ENCODE measurements at places on chromosomes 1 and 21. TPM values are rescaled to one million over a fixed set of nuclear protein-coding genes. Genes with fewer than 3 reads are reported as not detected.

- H3K27ac ChIP-seq, result no peak overlapping the region
- no peaks in the 10 kb centered on the region for H3K36me3 ChIP-seq
- peaks cover 13% of the 10 kb centered on the region for H3K4me1 ChIP-seq
- H3K27me3 ChIP-seq, result no peaks in the 10 kb centered on the region
- DNase-seq, result no peak
- peak overlapping the region; percentile 93 for H3K4me3 ChIP-seq
These were observed 1.3 kb downstream of the RNF2 start for GRCh38 chr1:185046668-185047067.

DNA sequence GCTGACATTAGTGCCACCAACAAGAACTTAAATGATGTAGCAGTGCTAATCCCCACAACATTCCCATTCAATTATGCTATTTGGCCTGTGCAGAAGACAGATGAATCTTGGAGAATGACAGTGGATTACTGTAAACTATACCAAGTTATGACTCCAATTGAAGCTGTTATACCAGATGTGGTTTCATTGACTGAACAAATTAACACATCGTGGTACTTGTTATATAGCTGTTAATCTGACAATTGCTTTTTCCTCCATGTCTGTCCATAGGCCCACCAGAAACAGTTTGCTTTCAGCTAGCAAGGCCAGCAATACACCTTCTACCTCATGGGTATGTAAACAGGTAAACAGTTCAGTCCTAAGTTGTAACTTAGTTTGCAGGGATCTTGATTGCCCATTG is 101.1 kb downstream of the S1PR1 start:
- DNase-seq, result no peak
- no peaks in the 10 kb centered on the region for H3K4me1 ChIP-seq
- H3K36me3 ChIP-seq, result no peaks in the 10 kb centered on the region
- no peaks in the 10 kb centered on the region for H3K27me3 ChIP-seq
- no peak overlapping the region for H3K4me3 ChIP-seq

GRCh38 chr1:208280681-208281450 is 36.7 kb upstream of the PLXNA2 start:
- no peak overlapping the region for H3K4me3 ChIP-seq
- no peaks in the 10 kb centered on the region for H3K27me3 ChIP-seq
- H3K4me1 ChIP-seq, result no peaks in the 10 kb centered on the region
- DNase-seq, result no peak
- no peak overlapping the region for H3K27ac ChIP-seq
- H3K36me3 ChIP-seq, result no peaks in the 10 kb centered on the region

GRCh38 chr1:29574871-29575270 is 338.5 kb downstream of the PTPRU start:
- DNase-seq, result no peak
- no peaks in the 10 kb centered on the region for H3K4me1 ChIP-seq
- H3K27ac ChIP-seq, result no peak overlapping the region
- H3K27me3 ChIP-seq, result no peaks in the 10 kb centered on the region
- no peaks in the 10 kb centered on the region for H3K36me3 ChIP-seq

- H3K36me3 ChIP-seq, result no peaks in the 10 kb centered on the region
- DNase-seq, result no peak
- H3K27me3 ChIP-seq, result no peaks in the 10 kb centered on the region
- H3K27ac ChIP-seq, result no peak overlapping the region
These were observed 525.3 kb upstream of the DAB1 start for GRCh38 chr1:57949168-57949567.

GRCh38 chr1:19220991-19221390 is 10.9 kb upstream of the UBR4 start:
- no peak for DNase-seq
- H3K4me1 ChIP-seq, result peaks cover 3% of the 10 kb centered on the region
- H3K27me3 ChIP-seq, result no peaks in the 10 kb centered on the region
- H3K4me3 ChIP-seq, result no peak overlapping the region
- H3K27ac ChIP-seq, result no peak overlapping the region

DNA sequence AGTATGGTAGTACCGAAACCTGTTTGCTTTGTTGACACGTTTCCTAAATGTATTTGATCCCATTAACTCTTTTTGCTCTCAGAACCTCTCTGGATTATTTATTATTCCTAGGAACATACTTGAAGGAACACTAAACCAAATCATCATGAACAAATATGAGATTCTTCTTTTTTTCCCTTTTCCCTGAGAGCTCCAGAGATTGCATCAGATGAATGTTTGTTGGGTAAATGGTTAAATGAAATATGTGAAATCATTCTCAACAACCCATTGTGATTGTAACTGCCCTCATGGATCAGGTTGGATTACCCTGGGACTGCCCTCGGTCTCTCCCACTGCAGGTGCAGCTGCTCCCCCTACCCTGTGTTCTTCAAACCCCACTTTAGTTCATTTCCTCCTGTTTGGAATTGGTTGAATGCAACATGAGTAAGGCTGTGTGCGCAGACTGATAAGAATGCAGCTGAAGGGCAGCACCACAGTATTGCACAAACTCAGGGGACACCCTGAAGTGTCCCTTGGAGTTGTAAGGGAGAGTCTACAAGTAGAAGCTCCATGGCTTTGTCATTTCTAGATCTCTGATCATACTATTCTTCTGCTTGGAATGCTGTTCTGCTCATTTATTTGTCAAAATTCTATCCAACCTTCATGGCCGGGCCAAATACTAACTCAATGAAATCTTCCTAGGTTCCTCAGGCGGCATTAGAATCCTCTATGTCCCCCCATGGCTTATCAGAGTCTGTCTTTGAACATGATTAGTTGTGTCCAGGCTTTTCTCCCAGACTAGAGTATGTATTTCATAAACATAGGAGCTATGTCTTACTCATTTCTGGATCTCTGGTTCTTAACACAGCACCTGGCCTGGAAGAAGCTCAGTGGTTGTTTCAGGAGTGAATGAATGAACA is 47.1 kb upstream of the NEK2 start:
- H3K36me3 ChIP-seq, result no peaks in the 10 kb centered on the region
- no peaks in the 10 kb centered on the region for H3K4me1 ChIP-seq
- no peak overlapping the region for H3K4me3 ChIP-seq

DNA sequence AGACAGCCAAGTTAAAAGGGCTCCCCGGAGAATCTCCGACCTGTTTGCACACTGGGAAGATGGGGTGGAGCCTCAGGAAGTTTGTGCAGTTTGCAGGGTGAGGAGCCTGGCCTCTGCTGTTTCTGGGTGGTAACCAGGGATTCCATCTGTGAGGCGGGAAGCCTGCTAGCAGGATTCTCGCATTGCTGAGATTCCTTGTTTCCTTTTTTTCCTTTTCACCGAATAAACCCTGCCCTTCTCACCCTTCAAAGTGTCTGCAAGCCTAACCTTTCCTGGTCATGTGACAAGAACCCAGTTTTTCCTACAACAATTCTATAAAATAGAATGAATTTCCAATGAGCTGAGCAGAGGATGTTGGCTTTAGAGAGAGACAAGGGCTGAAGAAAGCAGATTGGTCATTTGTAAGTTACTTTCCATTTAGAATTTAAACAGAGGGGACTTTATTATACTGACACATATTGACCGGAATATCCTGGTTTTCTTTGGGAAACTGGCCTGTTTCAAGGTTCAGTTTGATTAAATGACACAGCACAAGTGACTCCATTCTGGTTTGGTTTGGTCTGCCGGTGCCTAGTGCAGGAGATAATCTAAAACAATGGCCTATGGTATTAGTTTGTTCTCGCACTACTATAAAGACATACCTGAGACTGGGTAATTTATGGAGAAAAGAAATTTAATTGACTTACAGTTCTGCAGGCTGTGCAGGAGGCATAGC is 48.7 kb upstream of the DNAH14 start:
- H3K4me3 ChIP-seq, result no peak overlapping the region
- H3K4me1 ChIP-seq, result no peaks in the 10 kb centered on the region
- DNase-seq, result no peak
- H3K36me3 ChIP-seq, result no peaks in the 10 kb centered on the region

DNA sequence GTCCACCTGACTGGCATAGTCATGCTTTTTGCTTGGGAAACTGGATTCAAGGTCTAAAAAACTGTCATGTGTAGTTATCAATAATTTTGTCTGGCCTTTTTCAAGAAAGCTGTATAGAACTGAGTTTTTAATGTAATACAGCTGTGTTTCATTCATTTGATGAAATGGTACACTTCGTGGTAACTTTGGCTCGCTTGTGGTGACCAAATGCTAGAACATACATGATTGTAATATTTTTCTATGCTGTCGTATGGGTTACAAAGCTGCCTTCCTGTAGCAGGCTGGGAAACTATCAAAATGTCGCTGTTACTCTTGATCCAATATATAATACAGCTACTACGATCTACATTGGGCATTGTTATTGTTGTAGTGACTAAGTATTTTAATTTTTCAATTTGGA is 2.1 kb downstream of the LRRC42 start:
- H3K4me1 ChIP-seq, result peaks cover 24% of the 10 kb centered on the region
- no peak overlapping the region for H3K27ac ChIP-seq
- H3K36me3 ChIP-seq, result peaks cover 15% of the 10 kb centered on the region
- no peak for DNase-seq
- no peaks in the 10 kb centered on the region for H3K27me3 ChIP-seq
- H3K4me3 ChIP-seq, result no peak overlapping the region

- H3K27me3 ChIP-seq, result no peaks in the 10 kb centered on the region
- no peaks in the 10 kb centered on the region for H3K36me3 ChIP-seq
- no peak for DNase-seq
- no peaks in the 10 kb centered on the region for H3K4me1 ChIP-seq
- H3K27ac ChIP-seq, result no peak overlapping the region
- H3K4me3 ChIP-seq, result no peak overlapping the region
These were observed 144.0 kb downstream of the LEPR start for GRCh38 chr1:65564493-65564892.

DNA sequence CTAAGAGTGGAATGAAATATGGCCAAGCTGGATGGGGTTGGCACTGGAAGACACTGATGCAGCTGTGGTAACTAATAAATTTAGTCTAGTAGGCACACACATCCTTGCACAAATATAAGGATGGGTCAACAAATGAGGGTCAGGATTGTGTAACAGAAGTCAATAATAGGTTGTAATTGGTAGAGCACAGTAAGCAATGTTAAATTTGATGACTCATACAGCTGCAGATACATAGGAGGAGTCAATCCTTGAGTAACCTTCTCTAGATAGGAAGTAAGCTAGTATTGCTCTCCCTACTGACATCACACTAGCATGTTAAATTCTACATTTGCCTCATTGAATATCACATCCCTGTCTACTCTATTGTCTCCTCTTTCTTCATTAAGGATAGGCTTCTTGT is 332.1 kb downstream of the PTPRC start:
- no peaks in the 10 kb centered on the region for H3K4me1 ChIP-seq
- H3K4me3 ChIP-seq, result no peak overlapping the region
- no peak for DNase-seq
- no peak overlapping the region for H3K27ac ChIP-seq
- H3K36me3 ChIP-seq, result no peaks in the 10 kb centered on the region

DNA sequence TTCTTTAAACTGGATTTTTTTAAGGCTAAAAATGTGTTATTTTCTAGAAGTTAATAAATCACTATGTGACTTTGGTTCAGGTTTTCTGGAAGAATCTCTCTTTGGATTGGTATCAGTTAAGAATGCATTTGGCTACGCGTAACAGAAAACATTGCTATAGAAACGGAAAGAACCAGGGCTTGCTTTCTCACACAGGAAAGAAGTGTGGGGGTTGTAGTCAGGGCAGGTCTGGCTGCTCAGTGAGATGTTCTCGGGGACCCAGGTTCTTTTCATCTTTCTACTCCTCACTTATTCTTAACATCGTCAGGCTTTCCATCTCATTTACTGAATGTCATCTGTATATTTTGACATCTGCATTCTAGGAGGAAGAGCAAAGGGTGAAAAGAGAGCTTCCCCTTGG is 191.4 kb downstream of the ZBTB18 start:
- no peaks in the 10 kb centered on the region for H3K36me3 ChIP-seq
- DNase-seq, result no peak
- no peaks in the 10 kb centered on the region for H3K27me3 ChIP-seq
- H3K4me3 ChIP-seq, result no peak overlapping the region
- no peaks in the 10 kb centered on the region for H3K4me1 ChIP-seq

DNA sequence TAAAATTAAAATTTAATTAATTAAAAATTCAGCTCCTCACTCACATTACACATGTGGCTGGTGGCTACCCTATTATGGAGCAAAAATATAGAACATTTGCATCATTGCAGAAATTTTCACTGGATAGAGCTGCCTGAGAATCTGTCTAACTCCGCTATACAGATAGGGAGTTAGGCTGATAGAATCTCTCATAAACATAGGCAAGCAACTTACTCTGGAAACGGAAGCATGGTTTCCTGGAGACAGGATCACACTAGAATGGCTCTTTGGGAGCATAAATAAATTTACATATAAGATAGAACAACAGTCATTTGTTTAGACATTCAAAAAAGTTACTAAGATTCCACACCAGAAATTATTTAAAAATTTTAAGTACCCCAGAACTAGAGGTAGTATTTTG is 12.2 kb upstream of the LAMC2 start:
- H3K27me3 ChIP-seq, result no peaks in the 10 kb centered on the region
- no peak for DNase-seq
- no peak overlapping the region for H3K27ac ChIP-seq
- H3K36me3 ChIP-seq, result no peaks in the 10 kb centered on the region

GRCh38 chr1:12621346-12622335 is 3.6 kb upstream of the DHRS3 start:
- H3K27ac ChIP-seq, result no peak overlapping the region
- H3K4me1 ChIP-seq, result peaks cover 31% of the 10 kb centered on the region
- no peaks in the 10 kb centered on the region for H3K36me3 ChIP-seq
- DNase-seq, result no peak
- H3K27me3 ChIP-seq, result no peaks in the 10 kb centered on the region
- no peak overlapping the region for H3K4me3 ChIP-seq

GRCh38 chr1:53127546-53127945 is 14.9 kb downstream of the SLC1A7 start:
- H3K36me3 ChIP-seq, result no peaks in the 10 kb centered on the region
- DNase-seq, result no peak
- no peak overlapping the region for H3K4me3 ChIP-seq
- no peak overlapping the region for H3K27ac ChIP-seq

- no peaks in the 10 kb centered on the region for H3K36me3 ChIP-seq
- H3K4me1 ChIP-seq, result peaks cover 14% of the 10 kb centered on the region
- H3K27ac ChIP-seq, result no peak overlapping the region
- no peak for DNase-seq
These were observed 31.1 kb downstream of the DNM3 start for GRCh38 chr1:171872430-171872829.

DNA sequence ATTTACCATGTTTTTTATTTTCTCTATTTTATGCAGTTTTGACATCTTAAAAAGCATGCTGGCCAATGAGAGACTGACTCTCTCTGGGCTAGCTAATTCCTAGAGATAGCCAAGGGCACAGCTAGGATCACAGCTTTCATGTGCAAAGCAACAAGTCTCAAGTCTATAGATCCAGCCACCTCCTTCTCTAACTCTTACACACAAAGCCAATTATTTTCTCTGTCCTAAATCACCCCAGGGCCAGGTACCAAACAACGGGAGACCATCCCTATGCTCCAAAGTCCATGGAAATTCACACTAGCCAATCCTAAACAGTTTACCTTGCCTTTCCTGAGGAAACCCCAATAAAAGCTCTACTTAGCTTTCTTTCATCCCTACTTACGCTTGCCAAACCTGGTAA is 38.0 kb downstream of the ARHGAP29 start:
- H3K4me1 ChIP-seq, result no peaks in the 10 kb centered on the region
- no peaks in the 10 kb centered on the region for H3K27me3 ChIP-seq
- peaks cover 8% of the 10 kb centered on the region for H3K36me3 ChIP-seq
- DNase-seq, result no peak
- no peak overlapping the region for H3K4me3 ChIP-seq
- no peak overlapping the region for H3K27ac ChIP-seq

SLC45A3 gene
- 5.0 TPM for total RNA-seq

DMRTA2 gene
- total RNA-seq, result not detected

RNU1-4 gene
- 2,720 TPM for total RNA-seq

DEGS1 gene
- total RNA-seq, result 24.3 TPM

LIN9 gene
- total RNA-seq, result 1.00 TPM

ADORA3 gene
- total RNA-seq, result 7.3 TPM

OR2M3 gene
- total RNA-seq, result not detected

CFHR4 gene
- not detected for total RNA-seq

KCNA3 gene
- 17.9 TPM for total RNA-seq

CDCA8 gene
- 0.89 TPM for total RNA-seq

CHIA gene
- 20.7 TPM for total RNA-seq
